ENCODE measurements at places on chromosomes 7 and 10. TPM values are rescaled to one million over a fixed set of nuclear protein-coding genes. Genes with fewer than 3 reads are reported as not detected.

TUBB8 gene
- 1.4 TPM for total RNA-seq

ZFYVE27 gene
- 20.7 TPM for total RNA-seq

ECD gene
- total RNA-seq: 51.5 TPM

H2BK1 gene
- total RNA-seq: not detected

MSS51 gene
- 5.1 TPM for total RNA-seq

SPDYE9 gene
- not detected for total RNA-seq

PTF1A gene
- total RNA-seq: not detected

NEURL1 gene
- 3.8 TPM for total RNA-seq

SPACDR gene
- not detected for total RNA-seq

PLXDC2 gene
- total RNA-seq: 19.4 TPM

MYH16 gene
- not detected for total RNA-seq

PRLHR gene
- not detected for total RNA-seq

CDK1 gene
- 168 TPM for total RNA-seq

SSC4D gene
- total RNA-seq: 12.7 TPM

STX1A gene
- total RNA-seq: 19.8 TPM

SH2B2 gene
- 21.9 TPM for total RNA-seq

SUPV3L1 gene
- 31.2 TPM for total RNA-seq
